K562 (cell line): ENCODE measurements at places on chromosomes 7 and 10.

GRCh38 chr7:41503438-41503837 lies 199.5 kb downstream of the INHBA start:
- DNase-seq: no peak

DNA sequence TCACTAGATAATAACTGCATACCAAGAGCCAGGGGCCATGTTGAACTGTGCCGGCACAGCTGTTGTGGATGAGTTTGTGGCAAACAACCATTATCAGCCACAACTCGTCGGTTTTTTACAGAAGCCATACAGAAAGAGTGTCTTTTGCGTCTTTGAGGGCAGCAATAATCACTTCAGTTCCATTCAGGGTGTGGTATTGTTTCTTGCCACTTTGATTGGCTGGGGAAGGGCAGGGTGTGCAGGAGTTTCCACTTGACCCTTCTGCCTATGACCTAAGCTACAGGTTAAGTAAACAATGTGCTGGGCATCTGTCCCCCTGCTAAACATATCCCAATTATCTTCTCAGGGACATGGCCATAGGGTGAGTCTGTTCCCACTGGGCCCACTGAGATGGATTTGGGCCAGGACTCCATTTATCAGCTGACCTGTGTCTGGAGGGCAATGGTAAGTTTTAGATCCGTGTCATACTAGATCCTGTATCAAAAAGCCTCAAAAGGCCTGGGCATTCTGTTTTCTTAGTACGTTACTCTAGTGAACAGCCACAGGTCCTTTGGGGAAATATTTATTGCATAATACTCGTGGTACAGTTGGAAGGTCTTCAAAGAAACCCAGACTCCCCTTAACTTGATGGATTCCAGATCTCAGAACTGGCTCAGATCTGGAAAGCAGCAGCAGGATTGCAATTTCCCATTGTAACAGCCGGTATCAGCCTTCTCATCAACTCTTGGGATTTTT lies 15.9 kb downstream of the ZNF3 start:
- peak; percentile 64 for DNase-seq

DNA sequence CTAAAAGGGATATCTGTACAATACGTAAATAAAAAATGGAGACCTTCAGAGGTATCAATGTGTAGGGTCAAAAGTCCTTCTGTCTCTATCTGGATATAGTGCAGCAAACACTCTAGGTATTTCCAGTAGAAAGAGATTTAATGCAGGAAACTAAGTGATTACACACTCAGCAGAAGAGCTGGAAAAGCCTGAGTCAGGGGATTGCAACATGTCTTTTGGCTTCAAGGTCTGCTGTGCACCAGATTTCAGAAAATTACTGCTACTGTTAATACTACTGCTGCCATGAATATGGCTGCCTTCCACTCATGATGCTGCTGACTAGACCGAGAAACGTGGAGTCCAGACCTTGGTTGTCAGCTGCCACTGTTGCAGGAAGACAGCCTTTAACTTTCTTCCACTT lies 94.9 kb upstream of the DLX6 start:
- DNase-seq: no peak

GRCh38 chr7:70752794-70753241 lies 379.1 kb upstream of the GALNT17 start:
- DNase-seq: no peak

DNA sequence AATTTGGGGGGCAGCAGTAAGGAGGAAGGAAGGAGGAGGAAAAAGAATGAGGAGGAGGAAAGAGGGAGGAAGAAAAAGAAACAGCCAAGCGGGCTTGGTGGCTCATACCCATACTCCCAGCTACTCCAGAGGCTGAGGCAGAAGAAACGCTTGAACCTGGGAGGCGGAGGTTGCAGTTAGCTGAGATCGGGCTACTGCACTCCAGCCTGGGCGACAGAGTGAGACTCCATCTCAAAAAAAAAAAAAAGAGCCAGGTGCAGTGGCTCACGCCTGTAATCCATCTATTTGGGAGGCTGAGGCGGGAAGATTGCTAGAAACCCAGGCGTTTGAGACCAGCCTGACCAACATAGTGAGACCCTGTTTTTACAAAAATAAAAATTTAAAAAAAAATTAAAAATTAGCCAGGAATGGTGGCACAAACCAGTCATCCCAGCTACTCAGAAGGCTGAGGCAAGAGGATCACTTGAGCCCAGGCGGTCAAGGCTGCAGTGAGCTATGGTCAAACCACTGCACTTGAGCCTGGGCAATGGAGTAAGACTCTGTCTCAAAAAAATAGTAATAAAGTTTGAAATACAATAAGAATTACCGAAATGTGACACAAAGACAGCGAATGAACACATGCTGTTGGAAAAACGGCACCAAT lies 14.1 kb upstream of the CRCP start:
- no peak for DNase-seq

GRCh38 chr10:123565691-123566660 lies 100.2 kb upstream of the GPR26 start:
- DNase-seq: no peak

DNA sequence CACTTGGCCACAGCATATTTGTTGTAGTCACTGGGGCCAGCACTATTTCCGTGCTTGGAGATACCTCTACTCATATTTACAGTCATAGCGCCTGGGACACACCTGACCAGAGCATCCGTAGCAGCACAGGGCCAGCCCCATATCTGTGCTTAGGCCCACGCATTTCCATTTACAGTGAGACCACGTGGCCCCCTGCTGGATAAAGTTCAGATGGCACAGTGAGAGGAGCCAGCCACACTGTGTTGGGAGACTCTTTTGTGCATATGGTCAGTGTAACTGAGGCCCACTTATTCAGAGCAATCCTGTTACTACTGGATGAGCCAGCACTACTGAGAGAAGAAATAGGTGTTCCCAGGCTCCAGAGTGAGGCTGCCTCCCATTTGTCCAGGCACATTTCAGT lies 455.3 kb downstream of the REEP3 start:
- peak; percentile 67 for DNase-seq

DNA sequence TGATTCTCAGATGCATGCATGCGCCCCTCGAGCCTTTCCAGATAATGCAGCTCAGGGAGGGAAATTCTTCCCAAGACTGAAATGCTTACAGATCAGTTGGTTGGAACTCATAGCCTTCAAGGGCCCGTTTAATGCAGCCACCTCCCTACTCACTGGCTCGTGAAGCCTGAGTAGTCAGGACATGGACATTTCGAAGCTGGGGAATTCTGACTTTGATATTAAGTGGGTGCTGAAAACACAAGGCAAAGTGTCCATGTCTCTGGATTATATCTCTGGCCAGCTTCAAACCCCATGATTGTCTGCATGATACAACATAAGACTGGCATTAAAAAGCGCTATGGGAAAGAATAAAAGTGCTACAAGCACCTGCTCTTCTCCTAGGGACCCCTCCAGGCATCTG lies 207.5 kb downstream of the HERPUD2 start:
- DNase-seq: no peak

- no peak for DNase-seq
Observed at GRCh38 chr10:52895059-52895458, 122.5 kb upstream of the MBL2 start.

DNA sequence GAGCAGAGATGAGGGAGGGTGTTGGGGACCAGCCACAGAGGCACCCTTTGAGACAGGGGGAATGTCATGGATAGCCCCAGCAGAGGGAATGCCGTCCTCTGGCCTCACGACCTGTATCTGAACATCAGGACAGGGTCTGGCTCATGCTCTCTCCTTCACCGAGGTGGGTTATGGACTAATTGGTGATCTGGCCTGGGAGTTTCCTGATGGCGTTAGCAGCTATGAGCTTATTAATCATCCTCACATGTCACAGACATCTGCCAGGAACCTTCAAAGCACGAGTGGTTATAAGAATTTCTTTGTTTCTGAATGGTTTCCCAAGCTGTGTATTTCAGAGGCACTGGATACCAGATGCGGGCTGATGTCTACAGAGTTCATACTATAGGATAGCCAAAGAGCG lies 6.9 kb downstream of the CPA4 start:
- no peak for DNase-seq

DNA sequence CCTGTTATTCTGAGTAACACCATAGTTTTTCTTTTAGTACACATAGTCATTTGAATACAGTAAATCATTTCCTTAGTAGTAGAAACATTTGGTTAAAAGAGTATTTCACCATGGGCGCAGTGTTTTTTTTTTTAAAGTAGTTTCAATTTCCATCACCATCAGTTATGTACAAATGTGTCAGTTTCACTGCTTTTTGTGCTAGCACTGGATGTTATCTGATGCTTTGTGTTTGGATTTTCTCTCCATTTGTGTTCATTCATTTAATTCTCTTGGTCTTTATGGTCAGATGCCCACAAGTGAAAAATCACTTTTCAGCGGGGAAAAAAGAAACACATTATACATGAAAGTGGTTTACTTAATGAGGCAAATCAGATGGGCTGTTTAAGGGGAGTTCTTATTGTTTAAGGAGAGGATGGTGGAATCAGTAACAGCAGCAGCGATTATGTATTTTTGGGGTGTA lies 16.0 kb upstream of the HK1 start:
- DNase-seq: no peak

- DNase-seq: no peak
Observed at GRCh38 chr10:114931072-114931679, 6.8 kb upstream of the TRUB1 start.

- DNase-seq: no peak
Observed at GRCh38 chr7:22628112-22628511, 98.9 kb upstream of the IL6 start.

DNA sequence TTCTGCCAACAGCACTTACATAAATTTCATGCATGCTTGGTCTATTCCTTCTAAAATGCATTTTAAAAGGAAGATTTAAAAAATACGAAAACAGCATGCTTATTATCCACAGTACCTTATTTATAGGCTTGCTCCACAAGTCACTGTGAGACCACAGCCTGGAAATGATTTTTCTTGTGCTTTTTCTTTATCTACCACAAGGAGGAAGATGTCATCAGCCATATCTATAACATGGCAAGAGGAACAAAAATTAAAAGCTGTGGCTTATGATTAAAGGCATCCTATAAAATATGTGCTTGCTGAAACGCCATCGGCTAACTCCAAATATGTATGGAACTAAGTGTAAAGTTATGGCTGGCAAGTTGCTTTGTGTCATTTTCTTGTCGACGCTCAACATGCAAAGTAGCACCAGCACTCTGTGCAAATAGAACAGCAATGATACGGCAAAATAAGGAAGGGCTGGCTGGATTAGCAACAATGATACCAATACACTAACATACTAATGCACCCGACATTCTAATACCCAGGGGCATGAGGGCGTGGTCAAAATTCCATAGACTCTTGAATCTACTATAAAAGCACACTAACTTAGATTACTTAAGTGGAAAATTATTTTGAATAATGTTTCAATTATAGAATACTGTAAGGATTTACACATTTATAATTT lies 41.2 kb upstream of the AKR1E2 start:
- DNase-seq: no peak

DNA sequence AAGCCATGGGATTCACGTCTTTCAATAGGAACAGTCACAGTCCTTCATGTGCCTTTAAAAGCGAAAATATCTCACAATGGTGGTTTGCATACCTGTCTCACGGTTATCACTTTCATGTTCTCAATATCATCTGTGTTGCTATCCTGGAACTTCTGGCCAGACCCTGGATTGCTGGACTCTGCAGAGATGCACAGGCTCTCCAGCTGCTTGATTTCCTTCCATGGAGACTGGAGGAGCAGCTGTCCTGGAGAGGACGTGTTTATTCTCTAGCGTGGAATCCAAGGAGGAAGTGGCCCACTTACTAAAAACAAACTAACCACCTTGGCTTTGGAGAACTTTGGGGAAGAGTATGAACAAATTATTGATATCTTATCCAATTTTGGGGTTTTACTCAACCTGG lies 16.5 kb downstream of the BTBD16 start:
- DNase-seq: no peak

DNA sequence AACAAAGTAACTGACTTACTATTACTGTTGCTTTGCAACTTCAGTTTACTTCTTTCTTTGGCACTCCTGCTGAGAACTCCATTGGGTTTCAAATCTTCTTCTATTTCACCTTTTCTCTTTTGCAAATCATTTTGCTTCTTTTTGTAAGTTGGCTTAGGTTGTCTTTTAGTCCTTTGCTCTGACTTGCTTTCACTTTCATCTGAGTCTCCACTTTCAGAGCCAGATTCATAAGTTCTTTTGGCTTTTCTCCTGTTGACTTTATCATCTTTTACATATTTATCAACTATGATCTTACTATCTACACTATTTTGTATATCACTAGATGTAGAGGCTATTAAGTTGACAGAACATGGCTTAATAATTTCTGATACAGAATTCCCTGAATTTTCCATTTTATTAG lies 73.4 kb downstream of the NRBF2 start:
- no peak for DNase-seq

DNA sequence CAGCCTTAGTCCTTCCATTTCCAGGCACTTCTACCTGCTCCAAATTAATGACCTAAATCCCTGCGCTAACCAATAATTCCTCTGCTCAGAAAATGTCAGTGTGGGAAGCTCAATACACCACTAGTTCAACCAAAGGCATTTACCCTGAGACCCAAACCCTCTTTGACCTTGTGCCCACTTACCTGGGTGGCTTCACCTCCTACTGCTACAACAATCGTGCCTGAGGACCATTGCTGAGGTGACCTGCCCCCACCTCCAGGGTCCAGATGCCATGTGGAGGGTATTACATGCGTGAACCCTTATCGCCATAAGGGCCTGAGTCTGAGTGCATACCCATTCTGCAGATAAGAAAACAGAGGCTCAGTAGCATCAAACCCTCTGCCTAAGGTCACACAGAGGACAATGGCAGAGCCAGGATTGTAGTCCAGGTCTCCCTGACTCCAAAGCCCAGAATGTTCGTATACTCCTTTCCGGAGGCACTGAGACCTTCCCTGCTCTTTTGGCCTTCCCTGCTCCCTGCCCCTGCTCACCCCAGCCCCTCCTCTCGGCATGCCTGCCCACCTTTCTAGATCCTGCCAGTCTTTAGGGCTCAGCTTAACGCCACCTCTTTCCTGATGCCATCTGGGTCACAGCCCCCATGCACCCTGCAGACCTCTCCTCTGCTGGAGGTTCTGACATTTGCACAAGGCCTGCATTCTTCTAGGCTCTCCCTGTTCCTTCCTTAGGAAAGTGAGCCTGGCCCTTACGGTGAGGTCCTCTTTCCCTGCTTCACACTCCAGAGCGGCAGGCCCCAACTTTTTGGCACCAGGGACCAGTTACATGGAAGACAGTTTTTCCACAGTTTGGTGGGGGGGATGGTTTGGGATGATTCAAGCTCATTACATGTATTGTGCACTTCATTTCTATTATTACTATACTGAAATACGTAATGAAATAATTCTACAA lies 94.9 kb downstream of the CHST15 start:
- DNase-seq: no peak
